ENCODE measurements at places on chromosomes 7 and 10.

DNA sequence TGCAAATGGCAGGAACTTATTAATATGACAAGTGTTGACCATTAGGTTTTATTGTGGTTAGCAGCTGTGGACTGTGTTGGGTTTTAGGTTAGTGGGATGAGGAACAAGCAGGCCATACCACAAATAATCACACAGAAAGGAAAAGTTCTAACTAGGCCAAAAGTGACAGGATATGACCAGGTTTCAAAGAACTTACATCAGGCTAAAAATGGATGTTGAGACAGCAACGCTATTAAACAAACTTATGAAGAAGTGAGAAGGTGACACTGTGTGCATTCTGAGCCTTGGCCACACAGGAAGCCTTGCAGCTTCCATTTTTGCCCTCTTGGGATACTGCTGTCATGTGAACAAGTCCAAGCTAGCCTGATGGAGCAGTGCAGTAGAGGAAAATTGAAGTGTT is 568.8 kb downstream of the HTR7 start:
- no peak for DNase-seq

DNA sequence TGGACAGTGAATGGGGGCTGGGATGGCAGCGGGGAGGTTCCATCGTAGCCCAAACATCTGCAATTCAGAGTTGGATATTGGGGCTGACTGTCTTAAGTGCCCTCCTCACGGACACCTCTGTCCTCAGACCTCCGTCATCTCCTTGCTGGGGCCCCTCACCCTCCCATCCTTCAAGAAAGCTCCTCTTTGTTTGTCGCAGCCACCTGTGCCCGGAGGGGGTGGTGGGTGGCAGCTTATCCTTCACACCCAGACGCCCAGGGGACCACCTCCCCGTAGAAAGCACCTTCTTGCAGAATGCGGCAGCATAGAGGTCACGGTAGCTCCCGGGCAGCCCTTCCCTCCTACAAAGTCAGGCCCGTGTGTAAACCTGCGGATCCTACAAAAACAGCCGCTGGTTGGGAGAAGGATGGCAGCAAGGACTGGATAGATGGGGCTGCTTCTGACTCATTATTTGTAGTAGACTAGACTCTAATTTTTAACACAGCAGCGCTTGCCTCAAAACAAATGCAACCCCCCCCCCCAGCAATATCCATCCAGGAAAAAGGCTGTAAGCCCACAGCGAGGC is 1.3 kb upstream of the PTPRN2 start:
- DNase-seq, result no peak

DNA sequence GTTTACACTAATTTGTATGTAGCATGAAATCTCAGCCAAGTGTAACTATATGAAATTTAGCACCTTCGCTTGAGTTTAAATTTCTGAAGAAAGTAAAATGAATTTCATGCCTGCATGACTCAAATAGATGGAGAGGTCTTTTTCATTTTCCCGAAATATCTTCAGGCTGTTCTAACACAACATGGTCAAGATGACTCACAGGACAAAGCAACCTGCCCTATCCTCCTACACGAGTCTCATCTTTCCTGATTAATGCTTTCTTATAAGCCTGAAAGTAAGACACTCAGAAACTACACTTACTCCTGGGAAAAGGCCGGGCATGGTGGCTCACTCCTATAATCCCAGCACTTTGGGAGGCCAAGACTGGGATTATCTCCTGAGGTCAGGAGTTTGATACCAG is 41.2 kb downstream of the CH25H start:
- DNase-seq, result no peak

DNA sequence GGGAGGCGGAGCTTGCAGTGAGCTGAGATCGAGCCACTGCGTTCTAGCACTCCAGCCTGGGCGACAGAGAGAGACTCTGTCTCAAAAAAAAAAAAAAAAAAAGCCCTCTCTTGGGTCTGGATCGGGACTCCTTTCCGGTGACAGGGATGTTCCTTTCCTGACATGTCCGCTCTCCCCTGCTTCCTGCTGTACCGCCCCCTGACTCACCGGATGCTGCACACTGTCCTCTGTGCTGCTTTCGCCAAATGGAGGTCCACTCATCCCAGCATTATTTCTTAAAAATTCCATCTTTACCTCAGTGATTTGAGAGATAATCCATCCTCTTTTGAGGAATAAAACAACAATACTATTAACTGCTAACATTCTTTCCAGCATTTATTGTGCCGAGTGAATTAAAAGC is 113.8 kb upstream of the EEPD1 start:
- DNase-seq, result no peak

GRCh38 chr7:150376560-150376959 is 2.6 kb upstream of the ZNF775 start:
- no peak for DNase-seq

GRCh38 chr10:60910543-60910942 is 33.4 kb downstream of the RHOBTB1 start:
- DNase-seq, result no peak

GRCh38 chr10:1468811-1469210 is 268.5 kb downstream of the ADARB2 start:
- DNase-seq, result peak; percentile 70

DNA sequence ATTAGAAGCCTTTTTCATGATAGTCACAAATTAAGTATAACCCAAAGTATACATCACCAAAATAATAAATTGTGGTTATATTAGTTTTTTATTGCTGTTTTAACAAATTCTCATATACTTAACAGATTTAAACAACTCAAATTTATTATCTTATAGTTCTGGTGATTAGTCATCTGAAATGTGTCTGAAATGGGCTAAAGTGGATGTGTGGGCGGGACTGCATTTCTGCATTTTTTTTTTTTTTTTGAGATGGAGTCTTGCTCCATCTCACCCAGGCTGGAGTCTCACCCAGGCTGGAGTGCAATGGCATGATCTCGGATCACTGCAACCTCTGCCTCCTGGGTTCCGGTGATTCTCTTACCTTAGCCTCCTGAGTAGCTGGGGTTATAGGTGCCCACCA is 891.5 kb upstream of the CELF2 start:
- no peak for DNase-seq

GRCh38 chr10:126063353-126063791 is 167.0 kb downstream of the FANK1 start:
- no peak for DNase-seq
